Progenitor cell of endocrine pancreas (in vitro differentiated cells): ENCODE measurements at places on chromosomes 2 and 18.

- no peak for DNase-seq
Observed at GRCh38 chr2:172084645-172085459, 455 bp upstream of the DLX1 start.

DNA sequence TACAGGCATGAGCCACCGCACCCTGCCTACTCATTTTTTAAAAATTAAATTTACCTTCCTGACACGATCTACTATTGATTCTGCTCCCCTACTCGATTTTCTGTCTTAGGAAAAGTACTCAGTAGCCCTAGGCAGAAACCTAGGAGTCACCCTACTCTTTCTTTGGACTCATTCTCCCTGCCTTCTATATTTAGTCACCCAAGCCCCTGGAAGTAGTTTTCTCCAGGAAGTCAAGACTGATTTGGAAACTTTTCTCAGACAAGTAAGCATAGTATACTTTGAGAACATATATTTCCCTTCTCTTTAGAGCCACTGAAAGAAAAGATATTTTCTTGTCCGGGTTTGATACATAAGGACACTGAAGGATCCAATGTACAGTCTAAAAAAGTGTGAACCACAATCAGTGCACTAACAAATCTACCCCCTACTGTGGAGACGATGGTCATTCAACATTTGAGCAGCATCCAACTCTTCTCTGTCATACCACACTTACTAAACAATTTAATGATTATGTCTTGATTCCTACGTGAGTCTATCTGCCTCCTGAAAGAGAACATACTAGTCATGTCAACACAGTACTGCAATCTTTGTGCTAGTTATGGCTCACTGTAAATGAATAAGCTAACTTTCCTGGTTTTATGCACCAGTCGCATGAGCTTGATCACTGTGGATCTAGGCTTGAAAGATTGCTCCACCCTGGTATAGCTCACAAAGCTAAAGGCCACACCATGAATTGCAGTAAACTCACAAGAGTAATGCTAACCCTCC, 19.8 kb downstream of the YWHAQ start:
- DNase-seq, result no peak

GRCh38 chr18:2821695-2822094, 25.1 kb upstream of the EMILIN2 start:
- no peak for DNase-seq

GRCh38 chr2:98454500-98455235, 10.0 kb downstream of the INPP4A start:
- no peak for DNase-seq

GRCh38 chr18:11454040-11454439, 155.4 kb upstream of the SLC35G4 start:
- DNase-seq, result no peak

DNA sequence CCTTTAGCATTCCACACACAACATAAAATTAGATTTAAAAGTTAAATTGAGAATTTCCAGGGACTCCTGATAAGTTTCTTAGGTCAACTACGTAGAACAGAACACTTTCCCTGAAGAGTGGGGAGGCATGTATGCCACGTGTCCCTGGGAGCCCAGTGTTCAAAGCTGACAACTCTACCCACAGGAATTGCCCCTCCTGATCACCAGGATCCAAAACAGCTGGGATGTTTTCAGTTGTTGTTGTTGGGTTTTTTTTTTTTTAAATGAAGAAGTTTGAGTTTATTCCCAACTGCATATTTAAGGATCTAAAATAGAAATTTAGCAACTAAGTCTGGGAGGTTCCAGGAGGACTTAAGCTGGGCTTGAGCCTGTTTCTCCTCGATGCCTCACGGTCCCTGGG, 100.5 kb downstream of the TPGS2 start:
- DNase-seq, result no peak

- DNase-seq, result no peak
Observed at GRCh38 chr18:79513381-79514081, 117.8 kb downstream of the NFATC1 start.

DNA sequence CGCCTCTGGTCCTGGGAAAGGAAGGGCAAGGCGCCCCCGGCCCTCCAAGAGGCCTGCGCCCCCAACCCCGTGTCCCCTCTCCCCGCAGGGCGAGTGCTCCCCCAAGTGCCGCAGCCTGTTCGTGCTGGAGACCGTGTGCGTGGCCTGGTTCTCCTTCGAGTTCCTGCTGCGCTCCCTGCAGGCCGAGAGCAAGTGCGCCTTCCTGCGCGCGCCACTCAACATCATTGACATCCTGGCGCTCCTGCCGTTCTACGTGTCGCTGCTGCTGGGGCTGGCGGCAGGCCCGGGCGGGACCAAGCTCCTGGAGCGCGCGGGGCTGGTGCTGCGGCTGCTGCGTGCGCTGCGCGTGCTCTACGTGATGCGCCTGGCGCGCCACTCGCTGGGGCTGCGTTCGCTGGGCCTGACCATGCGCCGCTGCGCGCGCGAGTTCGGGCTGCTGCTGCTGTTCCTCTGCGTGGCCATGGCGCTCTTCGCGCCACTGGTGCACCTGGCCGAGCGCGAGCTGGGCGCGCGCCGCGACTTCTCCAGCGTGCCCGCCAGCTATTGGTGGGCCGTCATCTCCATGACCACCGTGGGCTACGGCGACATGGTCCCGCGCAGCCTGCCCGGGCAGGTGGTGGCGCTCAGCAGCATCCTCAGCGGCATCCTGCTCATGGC, 52.4 kb downstream of the SLC66A2 start:
- no peak for DNase-seq

DNA sequence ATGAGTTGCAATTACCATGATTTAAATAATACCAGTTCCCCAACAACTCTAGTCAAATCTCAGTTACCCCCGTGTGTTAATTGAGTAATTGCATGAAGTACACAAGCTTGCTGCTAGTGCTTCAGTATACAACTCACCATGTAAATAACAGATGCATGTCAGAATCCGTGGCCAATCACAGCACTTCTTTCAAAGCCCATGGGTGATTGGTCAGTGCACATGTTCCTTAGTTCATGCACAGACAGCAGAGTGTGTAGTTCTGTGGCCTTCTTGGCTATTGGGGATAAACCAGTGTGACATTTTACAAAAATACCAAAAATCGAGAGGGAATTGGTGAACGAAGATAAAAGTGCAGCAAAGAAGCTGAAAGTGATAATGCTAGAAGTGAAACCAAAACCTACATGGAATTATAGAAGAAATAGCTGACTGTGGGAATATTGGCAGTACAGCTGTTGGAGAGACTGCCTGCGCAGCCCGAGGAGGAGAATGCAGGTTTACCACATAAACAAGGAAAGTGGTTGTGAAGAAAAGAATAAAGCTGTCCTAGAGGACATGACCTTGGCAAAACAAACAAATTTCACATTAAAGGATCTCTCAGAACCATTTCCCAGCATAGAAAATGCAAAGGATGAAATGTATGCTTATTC, 59.4 kb downstream of the NEDD4L start:
- DNase-seq, result no peak
